CD8-positive, alpha-beta memory T cell (primary cell): ENCODE measurements at places on chromosomes 12 and 14. TPM values are rescaled to one million over a fixed set of nuclear protein-coding genes. Genes with fewer than 3 reads are reported as not detected.

PAX9 gene
- total RNA-seq = not detected

DNA sequence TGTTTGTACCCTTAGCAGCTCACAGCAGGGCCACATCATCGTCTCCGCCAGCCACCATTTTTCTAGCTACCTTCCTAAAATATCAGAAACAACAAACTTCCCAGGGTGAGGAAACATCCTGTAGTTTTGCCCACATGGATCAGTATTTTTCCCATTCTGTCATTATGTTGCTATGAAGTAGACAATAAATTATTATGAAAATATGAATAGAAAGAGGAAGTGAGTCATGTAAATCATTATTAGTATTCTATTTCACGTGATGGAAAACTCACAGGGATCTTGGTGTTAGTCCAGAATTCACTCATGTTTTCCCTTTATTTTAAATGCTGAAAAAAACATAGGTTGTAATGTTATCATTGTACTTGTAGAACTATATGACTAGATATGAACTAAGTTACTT lies 319.4 kb downstream of the SYT1 start:
- DNase-seq = no peak

DNA sequence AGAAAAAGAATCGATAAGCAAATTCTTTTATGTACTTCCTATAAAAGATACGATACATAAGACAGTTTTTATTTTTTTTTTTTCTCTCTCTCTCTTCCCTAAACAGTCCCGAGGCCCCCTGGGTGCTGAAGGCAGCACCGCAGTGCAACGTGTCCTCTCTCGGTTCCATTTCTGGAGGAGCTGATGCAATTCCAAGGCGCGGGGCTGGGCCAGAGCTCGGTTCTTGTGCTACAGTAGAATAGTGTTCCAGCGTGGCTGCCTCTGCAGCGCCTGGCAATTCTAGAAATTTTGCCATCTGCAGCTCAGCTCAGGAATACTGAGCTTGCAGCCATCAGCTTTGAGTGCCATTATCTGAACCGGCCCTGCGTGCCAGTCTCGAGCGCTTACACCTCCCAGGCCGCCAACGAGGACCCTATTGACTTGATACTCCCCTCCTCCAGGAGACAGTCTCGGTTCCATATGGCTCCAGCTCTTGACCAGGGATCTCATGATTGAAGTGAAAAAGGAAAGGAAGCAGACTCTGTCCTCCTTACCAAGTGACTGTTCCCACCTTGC lies 630 bp downstream of the ALDH1L2 start:
- no peak for DNase-seq

GRCh38 chr12:24042651-24043050 lies 93.2 kb upstream of the SOX5 start:
- DNase-seq = no peak

NGB gene
- not detected for total RNA-seq

DNA sequence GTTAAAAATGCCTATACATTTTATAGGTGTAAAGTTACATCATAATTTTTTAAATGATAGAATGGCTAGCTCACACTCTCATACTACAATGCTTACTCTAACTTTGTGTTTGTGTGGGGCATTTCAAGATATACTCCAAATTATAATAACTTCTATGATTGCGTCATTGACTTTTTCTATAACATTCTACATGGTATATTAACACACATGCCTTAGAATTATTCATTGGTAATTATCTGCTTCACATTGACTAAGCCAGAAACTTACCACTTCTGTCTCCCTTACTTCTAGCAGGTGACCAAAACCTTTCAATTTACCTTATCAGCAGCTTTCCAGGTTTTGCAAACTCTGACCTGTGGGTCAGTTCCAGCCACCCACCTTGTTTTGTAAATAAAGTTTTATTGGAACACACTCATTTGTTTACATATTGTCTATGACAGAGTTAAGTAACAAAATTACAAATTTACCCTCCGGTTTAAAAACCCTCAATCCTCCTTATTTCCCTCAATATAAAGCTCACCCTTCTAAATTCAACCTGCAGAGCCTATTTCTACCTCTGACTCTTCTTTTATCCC lies 12.7 kb upstream of the FLRT2 start:
- DNase-seq = no peak

DNA sequence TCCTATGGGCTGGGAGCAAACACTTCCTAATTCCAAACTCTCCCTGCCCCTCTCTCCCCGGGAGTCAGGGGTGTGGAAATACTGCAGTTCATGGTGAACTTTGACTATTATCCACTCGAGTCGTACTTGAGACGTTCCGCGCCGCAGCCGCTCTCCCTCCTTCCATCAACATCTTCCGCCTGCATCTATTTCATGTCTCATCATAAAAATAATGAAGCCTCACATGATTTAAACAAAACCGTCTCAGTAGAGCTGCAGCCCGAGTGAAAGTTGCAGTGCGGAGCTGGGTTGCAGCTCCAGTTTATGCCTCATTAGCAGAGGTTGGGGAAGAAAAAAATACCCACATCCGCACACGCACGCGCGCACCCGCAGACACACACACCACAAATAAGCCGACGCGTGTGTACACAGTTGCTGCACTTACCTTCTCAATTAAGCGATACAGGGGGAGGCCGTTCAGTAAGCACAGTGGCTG lies 283 bp downstream of the LMO3 start:
- DNase-seq = no peak

CLEC6A gene
- total RNA-seq = not detected

GALNT16 gene
- total RNA-seq = not detected

GRCh38 chr12:121731473-121731872 lies 18.9 kb downstream of the TMEM120B start:
- DNase-seq = no peak

- peak; percentile 88 for DNase-seq
These were observed 43.9 kb upstream of the FBRSL1 start for GRCh38 chr12:132445884-132446632.

DNA sequence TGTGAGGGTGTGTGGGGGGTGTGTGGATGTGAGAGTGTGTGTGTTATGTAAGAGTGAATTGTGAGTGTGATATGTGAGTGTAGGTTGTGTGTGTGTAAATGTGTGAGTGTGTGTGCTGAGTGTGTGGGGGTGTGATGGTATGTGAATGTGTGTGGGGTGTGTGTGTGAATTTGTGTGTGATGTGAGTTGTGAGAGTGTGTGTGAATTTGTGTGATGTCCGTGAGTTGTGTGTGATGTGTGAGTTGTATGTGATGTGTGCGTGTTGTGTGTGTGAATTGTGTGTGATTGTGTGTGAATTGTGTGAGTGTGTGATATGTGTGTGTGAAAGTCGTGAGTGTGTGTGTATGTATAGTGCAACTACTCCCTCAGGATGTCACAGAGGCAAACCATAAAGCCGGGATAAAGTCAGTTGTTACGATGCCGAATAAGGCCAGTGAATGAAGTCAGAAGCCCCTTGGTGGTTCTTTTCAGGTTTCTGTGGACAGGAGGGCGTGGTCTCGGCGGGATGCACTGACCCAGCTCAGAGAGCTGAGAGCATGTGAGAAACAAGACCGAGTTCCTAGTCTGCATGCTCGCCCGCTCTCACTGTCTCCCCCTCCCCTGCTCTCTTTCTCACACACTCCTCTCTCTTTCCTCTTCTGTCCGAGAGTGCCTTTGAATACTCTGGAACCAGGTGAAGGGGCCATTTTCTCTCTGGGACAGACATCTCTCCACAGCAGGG lies 71.8 kb upstream of the MAX start:
- no peak for DNase-seq

GRCh38 chr14:42703501-42703900 lies 1096.8 kb downstream of the LRFN5 start:
- no peak for DNase-seq

DNA sequence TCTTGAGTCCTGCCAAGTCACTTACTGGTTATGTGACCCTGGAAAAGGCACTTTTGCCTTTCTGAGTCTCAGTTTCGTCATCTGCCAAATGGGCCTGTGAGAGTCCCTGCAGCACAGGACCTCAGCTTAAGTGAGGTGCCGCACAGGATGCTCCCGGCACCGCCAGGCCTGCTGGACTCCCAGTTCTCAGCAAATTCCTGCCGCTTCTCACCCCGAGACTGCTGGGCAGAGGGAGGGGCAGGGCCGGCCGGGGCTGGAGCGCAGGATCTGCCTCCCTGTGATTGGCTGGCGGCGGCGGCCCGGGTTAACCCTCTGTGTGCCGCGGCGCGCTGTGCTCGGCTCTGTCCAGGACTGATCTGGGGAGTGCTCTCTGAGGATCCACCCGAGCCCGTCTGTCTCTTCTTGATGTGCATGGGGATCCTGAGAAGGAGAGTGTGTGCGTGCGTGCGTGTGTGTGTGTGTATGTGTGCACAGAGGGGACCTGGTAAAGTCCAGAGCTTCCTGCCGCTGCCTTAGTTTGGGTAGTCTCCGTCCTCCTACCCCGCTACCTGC lies 8.6 kb downstream of the SETD1B start:
- no peak for DNase-seq

GRCh38 chr12:20494851-20495250 lies 126.5 kb downstream of the PDE3A start:
- no peak for DNase-seq

GRCh38 chr12:94025756-94026155 lies 122.6 kb upstream of the PLXNC1 start:
- DNase-seq = no peak

DNA sequence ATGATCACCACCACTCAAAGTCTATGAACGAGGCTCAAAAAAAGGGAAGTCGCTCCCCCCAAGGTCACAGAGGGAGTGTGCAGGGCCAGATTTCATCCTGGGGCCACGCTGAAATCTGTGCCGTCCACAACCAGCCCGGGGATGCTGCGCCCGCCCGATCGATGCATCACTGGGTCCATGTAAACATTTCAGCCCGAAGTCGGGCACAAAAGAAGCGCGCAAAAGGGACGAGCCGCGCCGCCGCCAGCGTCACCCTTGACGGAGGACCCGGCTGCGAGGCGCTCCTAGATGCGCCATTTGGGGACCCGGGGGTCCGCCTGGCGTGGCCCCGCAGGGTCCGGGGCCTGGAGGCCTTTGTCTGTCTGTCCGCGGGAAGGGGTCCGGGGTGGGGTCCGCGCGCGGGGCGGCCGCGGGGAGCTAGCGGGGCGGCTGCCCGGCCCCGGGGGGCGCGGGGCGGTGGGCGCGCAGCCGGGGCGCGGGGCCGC lies 503 bp downstream of the FBXO21 start:
- DNase-seq = peak; percentile 60

- DNase-seq = no peak
These were observed 807 bp upstream of the SLC16A7 start for GRCh38 chr12:59594943-59595500.

DNA sequence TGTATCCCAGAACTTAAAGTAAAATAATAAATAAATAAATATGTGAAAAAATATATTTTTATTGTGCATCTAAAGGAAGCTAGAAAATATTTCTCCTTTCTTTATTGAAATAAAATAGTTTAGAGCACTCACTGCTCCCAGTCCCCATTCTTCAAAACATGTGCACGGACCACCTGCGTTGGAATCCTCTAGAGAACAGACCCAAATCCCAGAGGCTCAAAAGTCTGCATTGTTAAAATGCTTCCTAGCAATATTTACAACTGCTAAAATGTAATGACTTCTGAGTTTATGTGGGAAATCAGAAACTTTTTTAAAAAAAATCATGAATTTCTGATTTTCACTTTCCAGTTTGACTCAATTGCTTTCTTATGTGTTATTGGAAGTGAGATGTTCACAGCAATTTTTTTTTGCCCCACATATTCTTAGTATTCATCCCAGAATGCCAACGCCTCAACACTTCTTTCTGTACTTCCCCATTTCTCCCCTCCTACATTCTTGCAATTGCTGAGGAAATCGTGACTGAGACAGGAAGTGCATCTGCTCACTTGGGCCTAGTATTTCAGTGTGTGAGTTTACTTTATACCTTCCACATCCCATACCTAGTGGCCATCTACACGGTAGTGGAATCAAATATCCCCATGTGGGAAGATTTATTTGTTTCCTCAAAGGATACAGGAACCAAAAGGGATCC lies 116.0 kb upstream of the FLRT2 start:
- DNase-seq = no peak

DNA sequence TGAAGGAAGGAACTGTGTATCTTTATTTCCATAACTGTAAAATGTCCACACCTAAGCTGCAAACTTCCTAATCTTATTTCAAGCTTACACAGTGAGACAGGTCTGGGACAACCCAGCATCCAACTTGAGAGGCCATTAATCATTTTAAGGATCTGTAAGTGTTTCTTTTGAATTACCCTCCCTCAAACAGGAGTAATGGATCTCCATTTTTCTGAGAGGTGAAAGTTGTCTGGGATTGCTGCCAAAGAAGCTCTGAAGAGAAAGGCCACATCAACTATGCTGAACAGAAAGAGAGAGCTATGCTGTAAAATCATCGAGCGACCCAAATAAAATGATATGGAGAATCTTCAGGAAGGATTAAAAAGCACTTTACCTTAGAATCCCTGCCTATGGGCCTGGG lies 131.7 kb upstream of the CPNE8 start:
- DNase-seq = no peak

- DNase-seq = no peak
These were observed 10.9 kb downstream of the RGS6 start for GRCh38 chr14:71942904-71943694.

DNA sequence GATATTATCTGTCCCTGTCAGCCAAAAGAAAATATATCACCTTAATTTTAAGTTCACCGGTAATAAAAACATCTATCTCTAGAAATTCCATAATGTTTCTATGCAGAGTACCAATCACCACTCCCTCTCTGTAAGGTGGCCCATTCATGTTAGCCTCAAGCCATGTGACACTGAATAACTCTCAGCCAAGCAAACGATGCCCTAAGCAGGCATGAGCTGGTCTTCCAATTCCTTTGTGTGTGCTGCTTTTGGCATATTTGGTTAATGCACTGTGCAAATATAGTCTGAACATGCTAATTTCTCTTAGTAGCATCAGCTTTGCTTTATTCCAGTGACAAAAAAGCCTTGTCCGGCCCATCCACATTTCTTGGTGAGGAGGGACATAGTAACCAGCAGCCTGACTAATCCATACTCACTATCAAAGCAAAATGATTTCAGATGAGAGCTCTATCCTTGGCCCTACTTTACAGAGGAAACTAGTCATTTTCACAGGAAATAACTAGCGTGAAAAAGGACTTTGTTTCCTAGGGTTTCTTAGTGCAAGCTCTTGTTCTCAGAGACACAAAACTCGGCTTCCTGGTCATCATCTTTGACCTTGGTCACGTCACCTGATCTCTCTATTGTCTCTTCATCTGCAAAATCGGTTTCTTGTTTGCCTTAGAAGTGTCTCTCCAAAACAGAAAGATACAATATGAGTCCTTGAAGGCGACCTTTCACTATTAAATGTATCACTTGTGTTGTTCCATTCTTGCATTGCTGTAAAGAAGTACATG lies 59.2 kb upstream of the RTRAF start:
- DNase-seq = no peak

CLEC4C gene
- not detected for total RNA-seq

DNA sequence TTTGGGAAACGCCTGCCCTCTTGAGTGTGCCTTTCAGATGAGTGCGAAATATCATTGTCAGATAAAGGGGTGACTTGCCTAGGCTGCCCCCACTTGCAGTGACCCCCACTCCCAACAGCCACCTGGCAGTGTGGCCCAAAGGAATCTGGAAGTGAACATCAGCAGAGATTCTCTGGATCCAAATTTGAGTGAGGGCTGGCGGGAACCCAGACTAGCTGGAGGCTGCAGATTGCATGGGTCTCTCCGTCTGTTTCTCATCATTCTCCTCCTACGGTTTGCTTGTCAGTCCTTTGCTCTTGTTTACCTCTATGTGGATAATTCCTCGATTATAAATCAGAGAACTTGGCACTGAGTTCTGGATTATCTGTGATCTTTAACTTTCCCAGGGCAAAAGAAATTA lies 280.8 kb downstream of the ZFP36L1 start:
- no peak for DNase-seq
